Mesothelial cell of epicardium (in vitro differentiated cells): ENCODE measurements at places on chromosomes 2 and 18.
A peak's percentile ranks its signal among the peaks of the same experiment; 100 is the strongest.

DNA sequence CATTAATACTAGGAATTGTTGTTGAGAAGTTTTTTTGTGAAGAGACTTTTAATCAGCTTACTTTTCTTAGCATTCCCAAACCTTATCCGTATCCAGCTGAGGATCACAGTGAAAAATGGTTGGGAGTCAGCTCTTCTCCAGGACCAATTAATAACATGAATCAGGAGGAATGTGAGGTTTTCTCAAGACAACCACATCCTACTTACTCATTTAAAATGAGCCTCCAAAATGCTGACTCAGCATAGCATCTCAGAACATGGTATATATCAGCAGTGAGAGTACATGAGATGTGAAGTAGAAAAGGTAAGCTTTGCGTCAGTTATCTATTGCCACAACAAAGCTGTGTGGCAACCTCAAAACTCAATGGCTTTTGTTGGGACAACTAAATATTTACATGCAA is 140.3 kb downstream of the NRP2 start:
- no peak for DNase-seq

GRCh38 chr2:2788076-2788475 is 457.0 kb upstream of the MYT1L start:
- no peak for DNase-seq

DNA sequence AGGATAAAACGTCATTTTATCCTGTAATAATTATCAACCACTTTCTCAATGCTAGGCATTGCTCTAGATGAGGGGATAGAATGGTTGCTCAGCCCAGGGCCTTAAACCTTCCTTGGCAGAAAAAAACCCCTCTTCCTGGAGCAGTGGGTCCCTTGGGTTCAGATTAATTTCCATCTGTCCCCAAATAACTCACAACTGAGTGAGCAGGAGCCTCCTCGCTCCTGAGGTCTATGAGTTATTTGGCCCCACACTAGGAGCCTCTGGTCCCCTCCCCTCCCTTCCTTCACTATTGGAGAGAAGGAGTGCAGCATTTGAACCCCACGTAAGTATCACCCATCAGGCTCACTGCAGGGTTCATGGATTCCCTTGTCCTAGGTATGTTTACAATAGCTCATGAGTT is 157.5 kb upstream of the FHL2 start:
- no peak for DNase-seq

DNA sequence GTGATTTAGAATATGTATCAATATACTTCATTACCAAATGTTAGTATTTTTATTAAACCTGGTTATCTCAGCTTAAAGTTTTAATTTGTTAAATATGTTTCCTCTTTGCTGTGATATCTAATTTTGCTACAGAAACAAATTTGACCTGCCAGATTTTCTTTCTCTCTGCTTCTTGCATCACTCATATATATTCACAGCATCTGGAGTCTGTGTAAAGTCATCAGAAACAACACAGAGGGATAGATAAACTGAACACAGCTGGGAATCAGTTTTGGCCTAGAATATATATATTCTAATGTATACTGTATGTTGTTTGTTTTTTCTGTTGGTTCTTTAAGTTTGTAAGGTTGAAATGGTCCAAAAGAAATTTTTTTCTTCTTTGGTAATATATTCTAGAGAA is 8.5 kb downstream of the PSMD14 start:
- no peak for DNase-seq

DNA sequence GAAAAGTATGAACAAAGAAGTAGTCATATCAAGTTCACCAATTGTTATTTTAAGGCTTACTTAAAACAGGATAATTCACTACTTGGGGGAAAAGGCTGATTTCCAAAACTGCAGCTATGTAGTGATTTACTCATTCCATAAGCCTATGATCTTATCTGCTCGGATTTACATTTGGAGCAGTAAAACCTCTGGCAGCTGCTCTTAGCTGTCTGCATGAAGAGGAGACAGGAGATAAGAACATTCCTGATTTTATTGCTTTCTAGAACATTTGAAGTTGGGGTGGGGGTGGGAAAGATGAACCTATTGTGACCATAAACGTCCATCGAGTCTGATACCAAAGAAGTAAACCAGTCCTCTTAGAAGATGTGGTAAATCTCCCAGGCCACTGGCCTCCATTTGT is 120.9 kb downstream of the MMADHC start:
- DNase-seq = no peak

- no peak for DNase-seq
Observed at GRCh38 chr18:61216051-61216450, 117.2 kb upstream of the CDH20 start.

GRCh38 chr2:223251656-223252229 is 199.8 kb downstream of the KCNE4 start:
- DNase-seq = no peak

- no peak for DNase-seq
Observed at GRCh38 chr18:25230658-25231326, 121.2 kb downstream of the ZNF521 start.

- DNase-seq = no peak
Observed at GRCh38 chr2:17864676-17865075, 13.8 kb upstream of the KCNS3 start.

- DNase-seq = no peak
Observed at GRCh38 chr2:102505290-102505689, 32.3 kb downstream of the SLC9A4 start.

- no peak for DNase-seq
Observed at GRCh38 chr2:145199042-145199441, 679.1 kb upstream of the ZEB2 start.

DNA sequence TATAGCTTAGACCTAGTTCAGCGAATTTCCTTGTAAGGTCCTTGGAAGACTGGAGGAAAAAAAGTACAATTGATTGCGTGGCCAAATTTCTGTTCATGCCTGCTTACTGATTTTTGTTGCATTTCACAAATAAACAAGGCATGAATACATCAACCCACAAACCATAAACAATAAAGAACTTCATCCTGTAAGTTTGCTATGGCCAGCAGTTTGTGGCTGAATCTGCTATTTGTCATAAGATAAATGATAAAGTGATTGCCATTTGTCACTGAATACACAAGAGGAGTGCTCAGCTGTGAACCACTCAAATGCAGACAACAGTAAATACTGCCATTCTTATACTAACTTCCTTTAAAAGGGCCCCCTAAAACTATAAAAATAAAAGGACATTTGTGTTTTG is 259.5 kb downstream of the CCDC178 start:
- DNase-seq = no peak

- DNase-seq = no peak
Observed at GRCh38 chr18:44286049-44286448, 394.6 kb upstream of the SETBP1 start.

DNA sequence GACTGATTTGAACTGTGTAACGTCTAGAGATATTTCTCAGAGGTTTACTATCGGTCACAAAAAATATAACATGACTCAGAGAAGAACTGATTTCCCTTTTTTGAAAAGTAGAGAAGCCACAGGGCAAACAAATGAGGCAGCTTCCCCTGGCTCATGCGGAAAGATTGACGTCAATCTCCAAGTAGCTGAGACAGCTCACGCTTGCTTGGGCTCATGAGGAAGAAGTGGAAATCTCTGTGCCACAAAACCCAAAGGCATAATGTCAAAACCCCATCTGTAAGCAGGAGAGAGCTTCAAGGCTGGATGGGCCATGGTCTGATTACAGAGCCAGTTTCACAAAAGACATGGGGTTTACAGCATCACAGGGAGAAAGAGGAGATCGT is 188.1 kb downstream of the ARL4C start:
- peak; percentile 11 for DNase-seq

DNA sequence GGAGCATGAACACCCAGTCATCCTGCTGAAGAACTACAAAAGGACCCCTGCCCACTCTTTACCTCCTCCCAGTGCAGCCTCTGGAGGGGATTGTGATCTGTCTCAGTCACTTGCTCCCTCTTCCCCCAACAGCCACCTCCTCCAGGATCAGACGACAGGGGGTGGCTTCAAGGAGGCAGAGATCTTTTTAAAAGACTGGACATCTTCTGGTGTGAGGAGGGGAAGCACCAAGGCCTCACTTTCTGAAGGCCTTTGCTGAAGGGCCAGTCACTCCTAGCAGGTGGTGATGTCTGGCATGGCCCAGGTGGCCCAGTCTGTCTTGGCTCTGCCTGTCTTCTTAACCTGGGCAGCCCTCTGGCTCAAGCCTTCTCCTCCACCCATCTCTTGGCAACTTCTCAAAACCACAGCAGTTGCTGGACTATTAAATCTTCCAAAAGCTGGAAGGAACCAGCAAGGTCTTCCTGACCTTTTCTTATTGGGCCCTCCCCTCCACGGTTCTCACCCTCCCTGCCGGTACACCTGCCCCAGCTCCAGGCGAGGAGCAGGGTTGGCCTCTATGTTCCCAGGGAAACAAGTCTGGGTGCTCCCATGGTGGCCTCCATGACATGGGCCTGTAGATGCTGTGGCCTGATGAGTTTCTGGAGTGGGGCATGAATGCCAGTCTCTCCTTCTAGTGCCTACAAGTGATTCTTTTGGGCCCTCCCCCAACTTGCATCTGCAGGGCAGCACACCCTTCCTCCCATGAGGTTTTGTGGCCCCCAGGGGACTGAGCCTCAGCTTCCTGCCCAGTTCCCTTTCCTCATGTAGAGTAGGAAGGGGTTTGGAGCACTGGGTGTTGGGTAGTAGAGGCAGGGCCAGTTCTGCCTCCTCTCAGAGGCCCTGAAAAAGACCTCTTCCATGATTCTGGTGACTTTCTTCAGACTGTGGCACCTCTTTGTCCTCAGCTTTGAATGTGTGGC is 5.0 kb upstream of the ATP6V1B1 start:
- peak; percentile 29 for DNase-seq

- DNase-seq = no peak
Observed at GRCh38 chr2:101951296-101951695, 40.5 kb upstream of the IL1R2 start.

DNA sequence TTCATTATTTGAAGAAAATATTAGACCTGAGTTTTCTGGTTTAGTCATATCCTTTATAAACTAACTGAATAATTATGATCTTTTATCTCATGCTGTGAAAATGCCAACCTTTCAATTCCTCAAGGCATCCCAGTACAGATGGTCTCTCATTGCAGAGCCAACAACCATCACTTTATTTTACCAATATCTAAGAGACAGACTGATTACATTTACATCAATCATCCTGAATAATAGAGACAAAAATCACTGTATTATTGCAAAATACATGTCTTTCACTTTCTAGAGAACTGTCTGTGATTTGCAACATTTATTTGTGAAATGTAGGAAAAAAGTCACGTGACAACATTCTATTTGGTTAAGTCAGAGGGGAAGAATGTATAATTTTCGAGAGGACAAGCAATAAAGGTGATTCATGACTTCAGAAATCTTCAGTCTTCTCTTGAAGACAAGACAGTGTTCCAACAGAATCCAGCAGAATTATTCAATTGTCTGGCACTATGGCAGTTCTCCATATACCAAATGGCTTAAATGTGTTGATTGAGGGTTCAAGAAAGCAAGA is 503.6 kb upstream of the SYT4 start:
- DNase-seq = no peak

GRCh38 chr2:72849138-72849462 is 23.3 kb upstream of the EXOC6B start:
- DNase-seq = no peak

- DNase-seq = no peak
Observed at GRCh38 chr2:100581277-100581612, 18.5 kb downstream of the PDCL3 start.

GRCh38 chr18:40751186-40751585 is 1203.8 kb upstream of the PIK3C3 start:
- no peak for DNase-seq

DNA sequence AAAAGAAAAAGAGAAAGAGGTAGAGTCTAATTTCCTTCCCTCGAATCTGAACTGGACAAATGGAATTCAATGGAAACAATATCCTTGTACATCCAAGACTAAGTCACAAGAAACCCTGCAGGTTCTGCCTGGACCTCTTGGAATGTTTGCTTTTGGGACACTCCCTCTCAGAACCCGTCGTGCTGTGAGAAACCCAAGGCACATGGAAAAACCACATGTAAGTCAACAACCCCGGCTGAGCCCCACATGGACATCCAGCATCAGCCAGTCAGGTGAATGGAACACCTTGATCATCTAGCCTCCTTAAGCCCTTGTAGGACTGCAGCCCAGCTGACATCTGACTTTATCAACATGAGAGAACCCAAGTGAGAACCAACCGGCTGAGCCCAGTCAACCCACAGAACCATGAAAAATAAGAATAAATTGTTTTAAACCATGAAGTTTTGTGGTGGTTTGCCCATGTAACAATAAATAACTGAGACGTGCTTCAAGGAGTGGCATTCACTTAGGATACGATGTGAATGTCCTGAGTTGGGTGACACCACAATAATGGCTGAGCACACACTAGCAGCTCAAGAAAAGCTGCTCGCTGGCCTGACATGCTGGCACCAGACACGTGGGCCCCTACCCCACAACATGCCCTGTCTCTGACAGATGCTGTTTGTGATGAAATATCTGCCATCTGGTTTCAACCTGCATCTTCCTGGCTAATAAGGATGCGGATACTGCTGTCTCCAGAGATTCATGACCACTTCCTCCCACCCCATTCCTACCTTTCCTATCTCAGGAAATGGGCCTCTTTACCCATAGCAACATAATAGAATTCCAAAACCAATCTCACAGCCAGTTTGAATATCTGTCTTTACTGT is 28.8 kb downstream of the PKDCC start:
- DNase-seq = no peak

GRCh38 chr2:188628989-188629752 is 337.5 kb downstream of the GULP1 start:
- DNase-seq = no peak
